ENCODE measurements at places on chromosomes 1 and 21. TPM values are rescaled to one million over a fixed set of nuclear protein-coding genes. Genes with fewer than 3 reads are reported as not detected.

GPX7 gene
- 29.9 TPM for total RNA-seq

DNA sequence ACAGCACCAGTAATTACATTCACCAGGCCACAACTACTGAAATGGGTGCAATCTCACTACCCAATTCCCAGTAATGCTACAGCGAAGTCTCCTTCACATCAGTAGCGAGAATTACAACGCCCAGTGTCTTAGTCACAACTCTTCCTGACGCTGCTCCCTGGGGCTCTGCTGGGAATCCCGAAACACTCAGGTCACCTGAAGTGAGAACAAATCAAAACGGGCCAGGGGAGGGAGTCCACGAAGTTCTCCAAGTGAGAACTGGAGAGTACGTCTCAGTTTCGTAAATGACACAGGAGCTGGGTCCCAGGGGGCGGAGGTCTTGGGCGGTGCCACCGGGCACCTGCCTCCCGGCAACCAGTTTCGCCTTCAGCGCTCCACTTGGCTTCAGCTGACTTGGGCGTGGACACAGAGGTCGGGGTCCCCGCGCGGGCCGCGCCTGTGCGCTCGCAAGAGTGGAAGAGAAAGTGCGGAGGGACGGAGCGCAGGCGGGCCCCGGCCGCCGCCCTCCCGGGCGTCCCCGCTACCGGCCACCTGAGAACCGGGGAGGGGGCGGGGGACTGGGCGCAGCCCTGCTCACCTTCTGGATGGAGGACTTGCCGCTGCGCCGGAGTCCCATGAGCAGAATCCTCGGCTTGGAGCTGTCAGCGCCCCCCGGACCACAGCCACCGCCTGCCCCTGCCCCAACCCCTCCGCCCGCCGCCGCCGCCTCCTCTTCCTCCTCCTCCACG, 575 bp downstream of the RRAGC start:
- peak; percentile 53 for DNase-seq

GRCh38 chr1:229385853-229386456, 43.1 kb upstream of the CCSAP start:
- DNase-seq, result no peak

DNA sequence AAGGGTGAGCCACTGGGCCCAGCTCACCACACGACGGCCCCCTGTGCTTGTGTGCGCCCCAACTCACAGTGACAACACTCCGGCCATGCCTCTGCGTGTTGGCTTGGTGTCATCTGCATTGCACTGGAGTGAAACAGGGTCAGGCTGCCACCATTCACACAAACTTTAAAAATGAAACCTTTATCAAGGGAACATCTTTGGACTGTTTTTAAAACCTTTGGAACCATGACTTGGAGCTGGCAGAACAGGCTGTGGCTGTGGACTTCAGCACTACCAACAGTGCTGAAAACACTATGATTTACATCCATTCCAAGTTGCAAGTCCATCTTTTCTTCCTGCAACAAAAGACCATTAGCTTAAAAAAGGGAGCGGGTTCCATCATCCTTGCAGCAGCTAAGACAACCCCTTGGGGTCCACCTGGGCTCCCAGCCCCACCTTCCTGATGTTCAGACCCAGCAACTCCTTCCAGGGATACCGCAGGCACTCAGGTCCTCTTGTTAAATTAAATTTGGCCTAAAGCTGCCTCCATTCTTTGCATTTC, 25.6 kb downstream of the POFUT2 start:
- no peak for DNase-seq

DNA sequence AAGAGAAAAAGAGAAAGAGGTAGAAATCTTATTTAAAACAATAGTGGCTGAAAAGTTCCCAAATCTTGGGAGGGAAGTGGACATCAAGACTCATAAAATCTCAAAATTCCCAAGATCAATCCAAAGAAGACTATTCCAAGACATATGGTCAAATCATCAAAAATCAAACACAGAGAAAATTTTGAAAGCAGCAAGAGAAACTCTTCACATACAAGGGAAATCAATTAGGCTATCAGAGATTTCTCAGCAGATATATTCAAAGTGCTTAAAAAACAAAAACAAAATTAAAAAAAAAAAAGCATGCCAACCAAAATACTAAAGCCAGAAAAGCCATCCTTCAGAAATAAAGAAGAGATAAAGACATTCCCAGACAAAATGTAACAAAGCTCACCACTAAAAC, 52.6 kb upstream of the RALGPS2 start:
- DNase-seq, result no peak

- no peak for DNase-seq
These were observed 768.4 kb downstream of the LTN1 start for GRCh38 chr21:28224191-28224726.

- DNase-seq, result no peak
These were observed 61.3 kb upstream of the C1orf53 start for GRCh38 chr1:197841158-197841557.

GRCh38 chr1:82646336-82646735, 845.6 kb downstream of the ADGRL2 start:
- no peak for DNase-seq

DNA sequence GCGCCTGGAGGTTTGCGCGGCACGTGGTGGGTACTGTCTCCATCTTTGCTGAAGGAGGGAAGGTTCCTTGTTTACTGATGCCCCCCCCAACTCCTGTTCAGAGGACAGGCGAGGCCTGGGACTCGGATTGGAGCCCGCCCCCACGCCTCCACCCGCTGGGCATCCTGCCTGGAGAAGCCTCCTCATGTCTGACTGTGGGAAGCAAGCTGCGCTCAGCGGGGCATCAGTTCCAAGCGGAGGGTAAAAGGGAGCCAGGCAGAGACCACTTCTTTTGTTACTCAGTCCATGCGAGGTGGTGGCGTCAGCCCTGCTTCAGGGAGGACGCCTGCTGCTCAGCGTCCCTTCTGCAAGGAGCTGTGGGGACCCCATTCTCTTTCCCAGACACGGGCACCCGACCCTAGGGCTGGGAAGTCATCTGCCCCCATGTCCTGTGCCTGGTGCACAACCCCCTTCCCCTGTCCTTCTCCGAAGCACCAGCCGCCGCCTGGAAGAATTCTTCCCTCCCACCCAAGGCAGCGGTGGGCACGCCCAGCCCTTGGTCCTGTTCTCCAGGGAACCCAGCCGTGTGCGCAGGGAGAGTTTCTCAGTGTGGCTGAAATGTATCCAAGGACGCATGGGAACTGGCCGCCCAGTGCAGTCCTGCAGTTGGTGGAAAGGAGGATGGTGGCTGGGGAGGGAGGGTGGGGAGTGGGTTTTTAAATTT, 414.0 kb downstream of the CAMTA1 start:
- DNase-seq, result no peak
